Stimulated activated CD8-positive, alpha-beta memory T cell treated with anti-CD3 and anti-CD28 coated beads, Interleukin-12 subunit alpha, Interleukin-12 subunit beta, amount 100 ng/mL, for 1 hour (primary cell): ENCODE measurements at places on chromosomes 1 and 21.

DNA sequence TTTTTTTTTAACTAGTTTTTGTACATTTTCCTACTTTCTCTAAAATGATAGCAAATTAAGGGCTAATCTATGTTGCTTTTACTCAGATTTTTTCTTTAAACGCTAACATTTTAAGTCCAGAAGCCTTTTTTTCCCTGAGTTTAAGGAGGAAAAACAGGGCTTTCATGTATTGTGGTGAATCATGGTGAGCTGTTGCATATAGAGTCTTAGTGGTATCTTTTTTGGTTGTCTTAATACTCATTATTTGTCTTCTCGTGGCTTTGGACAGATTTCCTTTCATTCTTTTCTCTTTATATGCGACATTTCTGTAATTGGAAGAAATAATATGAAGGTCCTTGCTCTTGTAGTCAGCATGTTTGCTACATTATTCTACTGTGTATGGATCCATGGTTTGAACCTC, 1015.6 kb downstream of the PLA2G4A start:
- no peak for DNase-seq

DNA sequence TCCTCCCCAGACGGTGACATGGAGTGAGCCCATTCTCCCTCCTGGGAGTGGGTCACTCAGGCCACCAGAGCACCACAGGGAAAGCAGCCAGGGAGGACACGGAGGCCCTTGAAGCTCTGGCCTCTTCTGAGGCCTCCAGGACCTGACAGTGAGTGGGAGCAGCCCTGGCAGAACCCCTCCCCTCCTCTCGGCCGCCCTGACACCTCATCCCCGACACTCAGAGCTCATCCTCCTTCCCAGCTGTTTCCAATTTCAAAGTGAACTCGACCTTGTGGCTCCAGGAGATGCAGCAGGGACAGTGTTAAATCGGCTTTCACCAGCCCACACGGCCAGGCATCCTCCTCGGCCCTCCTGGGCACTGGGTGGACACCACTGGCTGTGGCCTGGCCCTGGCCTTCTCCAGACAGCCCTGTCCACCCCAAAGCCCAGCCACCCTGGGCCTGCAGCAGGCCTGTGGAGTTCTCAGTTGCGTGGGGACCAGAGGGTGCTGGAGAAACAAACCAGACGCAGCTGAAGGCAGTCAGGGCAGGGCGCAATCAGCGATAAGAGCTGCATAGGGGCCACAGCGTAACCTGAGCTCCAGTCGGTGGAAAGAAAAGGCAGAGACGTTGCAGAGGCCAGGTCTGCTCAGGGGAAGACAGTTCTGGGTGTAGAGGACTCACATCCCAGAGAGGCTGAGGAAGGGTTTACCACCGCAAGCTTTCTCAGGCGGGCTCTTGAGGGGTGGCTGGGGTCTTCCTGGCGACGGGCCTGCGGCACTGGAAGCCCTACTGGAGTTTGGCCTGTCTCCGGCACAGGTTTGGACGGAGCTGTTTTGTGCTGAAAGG, 27.1 kb downstream of the FTCD start:
- DNase-seq, result no peak

DNA sequence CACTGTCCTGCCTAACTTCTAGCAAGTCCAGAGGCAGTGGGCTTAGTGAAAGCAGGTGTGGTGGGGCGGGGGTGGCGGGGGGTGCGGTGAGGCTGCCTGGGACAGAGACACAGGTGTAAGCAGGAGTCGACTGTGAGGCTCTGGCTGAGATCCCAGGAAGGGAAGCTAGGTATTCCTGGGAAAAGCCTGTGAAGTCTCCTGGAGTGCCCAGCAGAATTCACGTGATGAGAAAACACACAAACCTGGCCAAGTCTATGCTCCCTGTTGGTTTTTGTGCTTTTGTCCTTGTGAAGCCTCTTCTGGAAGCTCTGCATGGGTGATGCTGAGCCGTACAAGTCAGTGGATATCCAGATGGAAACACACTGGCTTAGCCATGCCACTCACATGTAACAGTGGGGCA, 5.3 kb downstream of the GALNT2 start:
- DNase-seq, result no peak

DNA sequence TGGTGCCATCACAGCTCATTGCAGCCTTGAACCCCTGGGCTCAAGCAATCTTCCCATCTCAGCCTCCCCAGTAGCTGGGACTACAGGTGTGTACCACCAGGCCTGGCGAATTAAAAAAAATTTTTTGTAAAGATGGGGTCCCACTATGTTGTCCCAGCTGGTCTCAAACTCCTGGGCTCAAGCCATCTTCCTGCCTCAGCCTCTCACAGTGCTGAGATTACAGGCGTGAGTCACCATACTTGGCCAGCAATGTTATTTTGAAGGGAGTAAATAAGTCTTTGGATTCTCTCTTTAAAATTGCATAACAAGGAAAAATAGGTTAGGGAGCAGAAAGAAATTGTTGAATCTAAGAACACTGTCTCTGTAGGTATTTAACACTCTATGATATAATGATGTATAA, 111.3 kb downstream of the RPS6KC1 start:
- no peak for DNase-seq
